ENCODE measurements at places on chromosomes 12 and 14.

GRCh38 chr12:108856428-108857157 lies 790 bp downstream of the SSH1 start:
- DNase-seq, result peak; percentile 30

DNA sequence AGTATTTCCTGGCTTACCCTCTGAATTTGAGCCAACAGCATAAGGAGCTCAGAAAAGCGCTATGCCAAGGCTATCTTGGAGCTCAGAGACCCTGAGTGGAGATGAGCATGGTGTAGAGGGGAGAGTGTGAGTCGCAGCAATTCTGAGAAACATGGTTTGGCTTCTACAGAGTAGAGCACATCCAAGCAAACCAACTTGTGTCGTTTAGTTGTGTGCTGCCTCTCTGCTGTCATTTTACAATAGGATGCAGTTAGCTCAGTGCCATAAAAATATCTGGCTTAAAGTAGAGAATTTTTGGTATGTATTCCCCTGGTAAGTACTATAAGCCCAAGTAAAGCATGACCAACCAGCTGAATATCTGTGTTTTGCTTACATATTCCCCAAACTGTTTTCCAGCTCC lies 249.2 kb downstream of the TRHDE start:
- DNase-seq, result no peak

GRCh38 chr14:55412676-55413075 lies 1.0 kb upstream of the ATG14 start:
- no peak for DNase-seq

DNA sequence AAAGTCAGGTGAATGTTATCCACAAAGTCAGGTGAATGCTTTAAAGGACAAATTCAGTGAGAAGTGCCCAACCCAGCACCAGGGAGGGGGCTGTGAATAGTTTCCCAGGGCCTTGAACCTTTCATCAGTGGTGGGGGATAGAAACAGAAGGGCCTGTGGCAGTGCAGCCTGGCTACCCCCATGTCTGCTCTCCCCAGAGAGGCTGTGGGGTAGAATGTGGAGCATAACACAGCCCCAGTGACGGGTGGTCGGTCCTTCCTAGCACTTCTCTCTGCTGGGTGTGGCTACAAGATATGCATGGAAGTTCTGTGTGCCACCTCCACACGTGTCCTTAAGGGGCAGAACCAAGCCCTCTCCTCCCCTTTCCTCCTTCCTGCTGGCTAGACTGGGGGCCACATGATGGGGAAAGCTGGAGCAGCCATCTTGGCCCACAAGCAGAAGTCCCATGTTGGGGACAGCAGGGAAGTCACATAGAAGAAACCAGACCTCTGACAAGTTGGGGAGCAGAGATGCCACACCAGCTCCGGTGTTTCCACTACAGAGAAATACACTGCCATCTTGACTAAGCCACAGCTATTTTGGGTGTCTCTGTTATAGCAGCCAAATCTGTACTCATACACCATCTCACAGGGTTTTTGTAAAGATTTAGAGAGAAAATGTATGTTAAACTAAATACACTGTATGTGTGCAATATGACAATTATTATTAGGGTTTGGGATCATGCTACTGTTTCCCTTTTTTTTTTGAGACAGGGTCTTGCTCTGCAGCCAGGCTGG lies 17.0 kb downstream of the RITA1 start:
- no peak for DNase-seq

GRCh38 chr14:96863327-96863985 lies 66.3 kb downstream of the VRK1 start:
- DNase-seq, result no peak

DNA sequence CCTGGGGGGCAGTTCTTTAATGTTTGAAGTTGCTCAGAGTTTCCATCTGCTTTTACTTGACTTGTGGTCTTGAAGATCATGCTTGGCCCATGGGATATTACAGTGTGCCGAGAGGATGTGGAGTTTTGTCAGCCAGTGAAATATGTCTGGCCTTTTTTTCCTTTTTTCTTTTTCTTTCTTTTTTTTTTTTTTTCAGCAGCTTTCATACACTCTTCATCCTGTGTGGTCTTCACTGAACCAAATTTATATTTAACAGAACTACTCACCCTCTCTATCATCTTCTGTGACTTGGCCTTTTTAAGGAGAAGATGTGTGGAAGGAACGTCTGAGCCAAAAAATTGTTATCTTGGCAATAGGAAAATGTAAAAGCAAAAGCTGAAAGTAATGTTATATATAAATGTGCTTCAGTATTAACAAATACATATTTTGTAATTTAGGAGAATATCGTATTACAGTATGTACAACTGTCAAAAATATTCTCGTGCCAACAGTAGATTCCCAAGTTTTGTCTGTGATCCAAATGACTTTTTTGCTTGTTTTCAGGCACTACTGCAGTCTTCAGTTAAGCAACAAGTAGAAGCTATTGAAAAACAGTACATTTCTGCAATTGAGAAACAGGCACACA lies 200.6 kb downstream of the CCDC91 start:
- DNase-seq, result no peak

GRCh38 chr12:108307006-108307405 lies 32.1 kb downstream of the CMKLR1 start:
- DNase-seq, result peak; percentile 52
